NCI-H1930 (cell line): ENCODE measurements at places on chromosomes 5 and 9.
A peak's percentile ranks its signal among the peaks of the same experiment; 100 is the strongest.

DNA sequence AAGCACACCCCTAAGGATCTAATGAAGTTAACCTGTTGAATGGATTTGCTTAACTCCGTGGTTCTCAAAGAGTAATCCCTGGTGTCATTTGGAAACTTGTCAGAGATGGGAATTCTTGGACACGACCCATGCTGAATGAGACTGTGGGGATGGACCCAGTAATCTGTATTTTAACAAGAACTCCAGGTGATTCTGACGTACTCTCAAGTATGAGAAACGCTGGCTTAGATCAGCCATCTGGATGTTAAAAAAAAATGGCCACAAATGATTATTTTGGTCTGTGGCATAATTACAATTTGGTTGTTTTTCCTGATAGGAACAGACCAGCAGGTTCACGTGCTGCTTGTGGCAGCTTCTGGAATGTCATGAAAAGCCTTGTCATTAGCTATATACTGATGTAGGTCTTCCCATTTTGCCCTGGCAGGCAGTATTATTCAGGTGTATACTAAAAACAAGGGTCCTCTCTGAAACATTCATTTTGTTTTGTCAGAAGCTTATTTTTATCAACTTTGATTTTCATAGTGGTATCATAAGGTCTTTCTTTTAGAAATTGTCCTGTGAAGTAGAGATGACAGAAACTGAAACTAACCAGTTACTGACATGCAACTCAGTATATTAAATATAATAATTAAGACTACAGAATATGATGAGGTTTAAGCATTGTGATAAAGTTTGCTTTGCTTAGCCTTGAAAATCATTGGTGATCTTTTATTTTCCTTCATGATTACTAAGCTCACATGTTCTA, 15.4 kb downstream of the CPEB4 start:
- DNase-seq = no peak

GRCh38 chr9:80871596-80871995, 817.8 kb downstream of the TLE1 start:
- DNase-seq = no peak

DNA sequence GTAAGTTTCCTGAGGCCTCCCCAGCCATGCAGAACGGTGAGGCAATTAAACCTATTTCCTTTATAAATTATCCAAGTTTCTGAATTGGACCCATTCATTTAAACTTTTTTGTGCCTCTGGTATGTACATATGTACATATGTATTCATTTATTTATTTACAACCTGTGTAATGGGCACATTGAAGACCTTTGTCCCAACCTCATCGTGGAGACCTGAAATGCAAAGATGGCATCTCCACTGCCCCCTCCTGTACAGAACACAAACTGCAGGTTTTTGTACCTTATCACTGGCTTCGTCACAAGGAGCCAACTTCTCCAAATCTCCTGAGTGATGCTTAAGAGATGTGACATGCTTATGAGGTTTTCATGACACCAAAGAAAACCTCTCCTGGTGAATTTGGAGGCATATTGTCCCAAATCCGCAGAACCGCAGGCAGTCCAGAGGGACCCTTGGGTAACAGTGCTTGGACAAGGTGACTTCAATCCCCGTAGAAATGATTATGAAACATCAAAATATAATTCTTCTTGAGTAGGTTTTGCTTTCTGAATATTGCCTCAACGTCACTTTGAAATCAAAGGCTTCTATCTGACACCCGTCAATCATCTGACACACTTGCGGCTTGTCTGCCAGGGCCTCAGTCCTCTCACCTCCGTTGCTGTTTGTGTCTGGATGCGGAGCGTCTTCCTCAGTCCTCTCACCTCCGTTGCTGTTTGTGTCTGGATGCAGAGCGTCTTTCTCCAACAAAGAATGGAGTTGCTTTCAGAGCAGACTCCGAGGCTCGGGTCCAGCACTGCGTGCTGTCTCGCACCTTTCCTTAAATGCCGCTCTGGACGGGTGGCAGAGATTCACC, 135.0 kb upstream of the IRX4 start:
- DNase-seq = peak; percentile 23

- DNase-seq = no peak
Observed at GRCh38 chr5:150404941-150405816, 7.5 kb downstream of the CD74 start.

- no peak for DNase-seq
Observed at GRCh38 chr9:102360846-102361245, 622.4 kb upstream of the GRIN3A start.

DNA sequence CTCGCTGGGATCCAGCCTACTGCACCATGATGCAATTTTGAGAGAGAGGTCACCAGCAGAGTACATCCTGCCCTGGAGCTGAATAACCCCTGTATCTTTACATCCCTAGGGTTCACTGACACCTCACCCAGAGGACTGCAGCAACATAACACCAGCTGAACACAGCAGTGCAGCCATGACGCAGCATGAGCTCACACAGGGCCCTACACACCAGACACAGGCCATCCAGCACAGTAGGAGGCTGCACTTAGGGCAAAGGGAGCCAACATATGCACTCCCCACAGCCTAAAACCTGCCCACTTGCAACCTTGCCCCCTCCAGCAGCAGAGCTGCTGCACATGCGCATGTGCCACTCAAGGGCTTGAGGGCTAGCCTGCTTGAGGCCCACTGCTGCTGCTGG, 157.3 kb upstream of the SMARCA2 start:
- DNase-seq = no peak

DNA sequence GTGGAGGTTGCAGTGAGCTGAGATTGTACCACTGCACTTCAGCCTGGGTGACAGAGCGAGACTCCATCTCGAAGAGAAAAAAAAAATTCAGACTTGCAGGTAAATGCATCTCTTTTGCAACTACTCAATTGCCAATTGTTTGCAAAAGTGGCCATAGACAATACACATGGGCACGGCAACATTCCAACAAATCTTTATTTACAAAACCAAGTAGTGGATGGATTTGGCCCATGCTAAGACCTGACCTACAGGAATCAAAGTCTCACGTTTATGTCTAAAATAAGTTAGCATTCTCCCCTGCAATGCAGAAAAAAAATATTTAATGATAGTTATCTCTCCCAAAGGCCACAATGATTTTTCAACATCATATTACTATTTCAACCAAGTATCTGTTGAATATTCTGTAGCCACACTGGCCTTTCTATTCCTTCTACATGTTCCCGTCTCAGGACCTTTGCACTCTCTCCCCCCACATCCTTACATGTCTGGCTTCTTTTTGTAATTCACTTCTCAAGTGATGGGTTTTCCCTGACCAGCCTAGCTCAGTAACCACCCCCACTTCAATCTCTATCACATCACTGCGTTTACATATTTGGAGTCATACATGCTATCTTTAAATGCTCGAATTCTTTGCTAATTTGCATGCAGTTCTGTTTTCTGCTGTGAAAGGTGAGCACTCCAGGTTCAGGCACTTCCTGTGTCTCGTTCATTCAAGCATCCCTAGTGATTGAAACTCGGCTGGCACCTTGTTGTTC, 54.2 kb downstream of the FNBP1 start:
- DNase-seq = no peak

- no peak for DNase-seq
Observed at GRCh38 chr9:112002847-112003457, 106.3 kb downstream of the UGCG start.

DNA sequence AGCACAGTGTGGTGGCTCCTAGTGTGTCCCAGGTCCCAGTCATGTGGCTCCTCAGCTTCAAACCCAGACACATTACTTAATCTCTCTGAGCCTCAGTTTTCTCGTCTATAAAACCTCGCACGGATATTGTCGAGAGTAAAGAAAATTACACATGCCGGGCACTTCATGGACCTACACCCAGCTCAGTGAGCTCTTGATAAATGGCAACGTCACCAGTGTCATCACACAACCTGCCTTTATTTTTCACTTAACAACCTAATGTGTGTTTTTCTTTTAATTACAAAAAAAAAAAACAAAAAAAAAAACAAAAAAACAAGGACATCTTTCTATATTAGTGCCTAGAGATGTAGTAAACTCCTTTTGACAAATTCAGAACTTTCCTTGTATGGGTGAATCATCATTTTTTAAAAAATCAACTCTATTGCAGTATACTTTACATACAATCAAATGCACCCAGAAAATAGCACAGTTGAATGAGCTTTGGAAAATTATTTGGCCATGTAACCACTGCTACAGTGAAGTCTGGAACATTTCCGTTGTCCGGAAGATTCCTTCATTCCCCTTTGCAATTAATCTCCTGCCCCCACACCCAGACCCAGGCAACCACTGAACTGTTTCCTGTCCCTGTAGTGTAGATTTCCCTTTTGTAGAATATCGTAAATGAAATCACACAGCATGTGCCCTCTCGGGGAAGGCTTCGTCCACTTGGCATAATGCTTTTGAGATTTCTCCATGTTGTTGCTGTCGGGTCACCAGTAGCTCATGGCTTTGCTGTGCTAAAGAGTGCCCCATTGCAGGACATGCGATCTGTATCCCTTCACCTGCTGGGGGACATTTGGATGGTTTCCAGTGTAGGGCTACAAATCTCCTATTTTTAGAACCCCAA, 100.4 kb upstream of the LARP1 start:
- no peak for DNase-seq

DNA sequence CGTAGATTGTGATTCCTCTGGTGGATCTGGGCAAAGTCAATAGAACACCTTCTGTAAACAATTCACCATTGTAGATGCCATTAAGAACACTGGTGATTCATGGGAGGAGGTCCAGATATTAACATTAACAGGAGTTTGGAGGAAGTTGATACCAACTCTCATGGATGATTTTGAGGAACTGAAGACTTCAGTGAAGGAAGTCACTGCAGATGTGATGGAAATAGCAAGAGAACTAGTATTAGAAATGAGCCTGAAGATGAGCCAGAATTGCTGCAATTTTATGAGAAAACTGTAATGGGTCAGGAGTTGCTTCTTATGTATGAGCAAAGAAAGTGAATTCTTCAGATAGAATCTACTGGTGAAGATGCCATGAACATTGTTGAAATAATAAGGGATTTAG, 26.9 kb downstream of the TCERG1 start:
- no peak for DNase-seq

GRCh38 chr5:114449860-114450421, 88.1 kb downstream of the KCNN2 start:
- DNase-seq = peak; percentile 15

- no peak for DNase-seq
Observed at GRCh38 chr5:35230038-35230611, at the start of gene PRLR. Gene PRLR (minus strand): TSS chr5:35230487. CDS start chr5:35089620, 140,867 bp downstream.

- DNase-seq = no peak
Observed at GRCh38 chr9:19385786-19386501, 5.9 kb upstream of the RPS6 start.

- DNase-seq = peak; percentile 67
Observed at GRCh38 chr9:137049544-137050449, 3.8 kb upstream of the NPDC1 start.

DNA sequence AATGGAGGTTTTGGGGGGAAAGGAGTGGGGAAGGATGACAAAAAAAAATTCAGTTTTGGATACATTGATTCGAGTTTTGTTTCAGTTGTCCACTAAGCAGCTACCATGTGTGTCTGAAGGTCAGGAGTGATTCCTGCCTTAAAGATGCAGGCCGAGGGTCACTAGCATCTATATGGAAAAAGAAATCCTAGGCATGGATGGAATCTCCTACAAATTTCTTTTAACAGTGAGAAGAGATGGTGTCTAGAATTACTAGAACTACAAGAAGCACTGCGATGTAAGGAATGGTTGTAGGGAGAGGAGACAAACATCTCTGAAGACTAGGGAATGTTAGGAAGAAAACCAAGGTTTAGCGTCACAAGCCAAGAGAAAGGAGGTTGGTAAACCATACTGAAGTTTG, 19.6 kb upstream of the TRIO start:
- no peak for DNase-seq

- DNase-seq = no peak
Observed at GRCh38 chr9:35110327-35110761, 5.3 kb downstream of the ATOSB start.

DNA sequence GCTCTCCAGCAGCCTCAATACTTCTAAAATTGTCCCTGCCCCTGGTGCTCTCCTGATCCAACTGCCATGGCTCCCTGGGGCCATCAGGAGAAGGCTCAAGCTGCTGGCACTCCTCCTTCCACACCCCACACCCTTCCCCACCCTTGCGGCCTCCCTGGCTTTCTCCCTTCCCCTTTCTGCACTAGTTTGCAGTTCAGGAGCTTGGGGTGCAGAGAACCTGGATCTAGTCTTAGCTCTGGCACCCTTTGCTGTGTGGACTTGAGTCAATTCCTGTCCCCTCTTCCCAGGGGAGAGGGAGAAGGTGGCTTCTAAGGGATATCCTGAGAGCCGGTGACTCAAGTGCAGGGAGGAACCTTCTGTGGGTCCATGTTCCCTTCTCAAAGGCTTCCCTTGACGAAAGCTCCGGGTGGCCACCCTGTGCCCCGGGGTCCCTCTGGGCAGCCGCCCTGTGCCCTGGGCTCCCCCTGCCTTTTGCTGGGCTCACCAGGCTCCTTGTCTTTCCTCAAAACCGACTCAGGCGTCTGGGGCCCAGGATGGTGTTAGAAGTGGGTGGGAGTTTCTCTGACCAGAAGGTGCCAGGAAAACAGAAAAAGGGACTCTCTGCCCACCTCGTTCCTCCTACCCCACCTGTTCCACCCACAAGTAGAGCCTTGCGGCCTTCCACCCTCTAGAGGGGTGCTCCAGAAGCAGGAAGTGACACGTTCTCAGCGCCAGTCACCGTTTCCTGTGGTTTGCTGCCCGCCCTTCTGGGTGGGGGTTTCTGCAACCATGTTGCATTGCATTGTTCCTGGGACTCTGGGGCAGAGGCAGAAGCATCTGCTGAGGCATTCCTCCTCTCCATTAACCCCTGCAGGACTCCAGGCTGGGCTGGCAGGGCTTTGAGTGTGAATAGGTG, 15.0 kb downstream of the GLIPR2 start:
- no peak for DNase-seq

DNA sequence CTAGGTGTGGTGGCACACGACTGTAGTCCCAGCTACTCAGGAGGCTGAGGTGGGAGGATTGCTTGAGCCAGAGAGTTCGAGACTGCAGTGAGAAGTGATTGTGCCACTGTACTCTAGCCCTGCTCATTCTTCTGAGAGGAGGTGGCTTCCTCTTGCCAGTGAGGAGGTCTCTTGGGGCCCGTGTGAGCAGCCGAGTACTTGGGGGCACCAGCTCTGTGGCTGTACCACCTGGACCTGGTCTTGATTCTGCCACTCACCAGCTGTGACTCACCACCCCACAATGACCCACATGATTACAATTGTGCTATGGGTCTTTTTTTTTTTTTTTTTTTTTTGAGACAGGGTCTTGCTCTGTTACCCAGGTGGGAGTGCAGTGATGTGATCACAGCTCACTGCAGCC, 18.0 kb upstream of the CRB2 start:
- no peak for DNase-seq

DNA sequence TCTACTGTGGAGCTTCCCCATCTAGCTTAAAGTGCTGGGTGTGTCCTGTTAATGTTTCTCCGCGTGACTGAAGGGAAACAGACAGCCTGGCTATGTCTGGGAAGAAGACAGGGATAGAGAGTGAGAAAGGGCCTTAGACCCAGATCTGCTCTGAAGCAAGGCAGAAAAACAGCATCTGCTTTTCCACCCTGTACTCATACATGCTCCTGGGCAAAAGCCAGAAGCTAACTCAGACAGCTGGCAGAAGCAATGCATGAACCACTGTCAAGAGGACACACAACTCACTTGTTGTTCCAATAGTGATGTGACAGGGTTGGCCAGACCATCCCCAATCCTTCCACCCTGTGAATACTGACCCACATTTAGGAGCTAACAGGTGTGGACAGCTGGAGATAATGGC, 63.3 kb downstream of the DPYSL3 start:
- DNase-seq = no peak
